Endothelial cell (in vitro differentiated cells): ENCODE measurements at places on chromosomes 6 and 20.

DNA sequence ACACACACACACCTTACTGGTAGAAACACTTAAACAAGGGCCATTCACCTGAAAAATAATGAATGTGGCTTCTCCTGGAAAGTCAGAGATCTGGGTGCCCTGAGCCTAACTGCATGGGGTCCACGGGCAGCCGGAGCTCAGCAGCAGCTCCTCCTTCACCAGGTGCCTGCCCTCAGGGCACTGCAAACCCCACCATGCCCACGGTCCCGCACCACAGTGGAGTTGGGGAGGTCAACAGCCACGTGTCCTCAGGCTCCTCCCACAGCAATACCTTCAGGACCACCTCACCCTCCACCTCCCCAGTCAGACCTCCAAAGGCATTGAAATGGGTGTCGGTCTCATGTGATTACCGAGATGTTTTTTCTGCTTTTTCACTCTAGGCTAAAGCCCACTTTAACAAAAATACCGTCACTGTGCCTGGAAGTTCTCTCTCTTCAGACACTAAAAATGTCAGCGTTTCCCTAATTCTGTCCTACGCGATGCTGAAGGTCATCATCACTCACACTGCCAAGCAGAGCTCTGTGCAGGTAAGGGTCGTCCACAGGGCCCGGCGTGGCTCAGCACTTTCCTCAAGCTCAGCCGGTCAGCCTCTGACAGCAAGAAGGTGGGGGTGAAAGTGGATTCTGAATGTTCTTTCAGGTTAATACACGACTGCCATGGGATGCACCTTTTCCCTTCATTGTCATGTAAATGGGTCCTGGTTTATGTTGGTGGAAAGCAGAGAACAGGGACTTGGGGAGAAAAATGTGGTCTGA is 48.9 kb downstream of the CDK5RAP1 start:
- DNase-seq: no peak

GRCh38 chr6:134245041-134245440 is 72.9 kb downstream of the SGK1 start:
- DNase-seq: no peak

DNA sequence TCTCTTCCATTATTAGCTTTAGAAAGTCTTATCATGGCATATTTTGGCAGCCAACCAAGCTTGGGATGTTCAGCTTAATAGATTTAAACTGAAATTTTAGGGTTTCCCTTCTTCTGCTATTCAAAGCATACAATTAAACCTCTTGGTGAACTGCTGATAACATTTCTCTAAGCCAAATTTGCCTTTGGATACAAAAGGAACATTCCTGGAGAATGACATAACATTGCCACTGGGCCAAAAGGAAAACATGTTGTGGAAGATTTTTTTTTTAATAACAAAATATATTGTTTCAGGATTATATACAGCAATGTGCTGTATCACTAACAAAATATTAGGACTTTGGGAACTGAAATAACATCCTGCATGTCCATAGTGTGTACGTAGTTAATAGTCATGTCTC is 215.1 kb upstream of the TBX18 start:
- DNase-seq: no peak

GRCh38 chr20:12049125-12049524 is 131.4 kb downstream of the BTBD3 start:
- no peak for DNase-seq

DNA sequence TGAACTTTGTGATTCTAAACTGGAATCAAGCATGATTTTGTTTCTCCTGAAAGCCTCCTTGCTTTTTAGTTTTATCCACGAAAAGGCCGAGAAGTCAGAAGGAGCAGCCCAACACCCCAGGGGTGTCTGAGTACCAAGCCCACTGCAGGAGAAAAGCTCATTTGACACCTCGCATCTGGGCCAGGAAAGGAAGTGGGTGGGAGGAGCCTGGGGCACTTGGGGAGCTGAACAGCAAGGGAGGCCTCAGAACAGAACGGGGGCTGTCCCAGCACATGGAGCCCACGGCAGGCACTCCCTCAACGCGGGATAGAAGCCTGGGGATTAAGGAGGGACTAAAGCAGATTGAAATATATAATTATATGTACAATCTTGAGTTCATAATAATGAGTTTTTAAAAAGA is 6.6 kb downstream of the KIF25 start:
- DNase-seq: no peak

- no peak for DNase-seq
Observed at GRCh38 chr6:128062882-128063603, 162.2 kb upstream of the THEMIS start.

DNA sequence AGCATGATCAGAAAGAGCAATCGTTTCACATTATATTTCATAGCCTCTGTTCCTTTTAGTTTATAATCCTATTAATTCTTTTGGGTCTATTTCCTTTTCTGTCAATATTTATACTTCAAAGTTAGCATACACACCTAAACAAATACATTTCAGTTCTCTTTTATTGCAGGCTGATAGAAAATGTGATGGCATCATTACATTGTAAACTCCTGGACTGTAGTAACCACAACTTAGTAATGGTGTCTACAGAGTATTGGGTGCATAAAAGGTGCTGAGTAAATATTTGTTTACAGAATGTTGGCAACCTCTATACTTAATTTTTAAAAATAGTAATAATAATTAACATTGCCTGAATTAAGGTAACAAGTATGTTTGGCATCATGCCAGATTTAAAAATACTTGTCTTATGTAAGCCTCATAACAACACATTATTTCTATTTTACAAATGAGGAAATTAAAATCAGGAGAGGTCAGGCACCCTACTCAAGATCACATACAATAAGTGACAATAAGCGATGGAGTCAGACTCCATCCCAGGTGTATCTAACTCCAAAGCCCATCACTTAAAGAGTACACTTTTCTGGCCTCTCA is 195.0 kb downstream of the UBE3D start:
- no peak for DNase-seq

- no peak for DNase-seq
Observed at GRCh38 chr20:32358632-32358882, 426 bp downstream of the ASXL1 start.

DNA sequence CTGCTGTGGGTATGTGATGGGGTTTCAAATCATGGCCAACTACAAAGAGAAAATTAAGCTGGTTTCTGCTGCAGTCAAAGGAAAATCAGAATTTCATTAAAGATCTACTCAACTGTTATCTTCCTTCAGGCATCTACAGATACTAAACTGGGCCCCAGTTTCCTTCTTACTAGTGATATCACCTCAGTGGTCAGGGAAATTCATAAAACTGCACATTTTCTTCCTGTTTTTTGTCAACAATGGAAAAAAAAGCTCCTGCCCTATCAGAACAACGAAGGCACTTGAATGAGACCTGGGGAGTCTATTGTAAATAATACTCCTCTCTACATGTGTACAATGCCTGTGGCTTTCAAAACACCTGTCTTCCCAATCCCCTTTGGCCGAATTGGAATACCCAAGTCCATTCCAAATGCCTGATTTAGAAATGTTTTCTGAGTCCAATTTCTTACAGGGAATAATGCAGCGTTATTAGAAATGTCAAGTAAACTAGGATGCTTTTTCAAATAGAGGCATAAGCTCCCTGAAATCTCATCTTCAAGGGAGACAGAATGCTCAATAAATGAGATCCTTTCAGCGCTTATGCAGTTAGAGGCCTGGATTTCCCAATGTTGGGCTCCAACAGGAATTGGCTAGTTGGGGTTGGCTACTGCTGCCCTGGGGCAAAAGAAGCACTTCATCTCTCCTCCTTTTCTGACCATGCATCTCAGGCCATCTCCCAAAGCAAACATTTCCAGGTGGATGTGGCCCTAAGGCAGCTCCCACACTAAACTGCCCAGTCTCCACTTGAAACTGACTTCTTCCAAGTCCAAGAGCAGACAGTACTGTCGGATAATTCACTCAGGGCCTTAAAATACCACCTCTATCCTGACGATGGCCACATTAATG is 143.3 kb downstream of the NFATC2 start:
- no peak for DNase-seq

- DNase-seq: no peak
Observed at GRCh38 chr6:4613795-4614194, 162.4 kb upstream of the CDYL start.

GRCh38 chr20:48626938-48627736 is 200.7 kb downstream of the PREX1 start:
- DNase-seq: no peak

DNA sequence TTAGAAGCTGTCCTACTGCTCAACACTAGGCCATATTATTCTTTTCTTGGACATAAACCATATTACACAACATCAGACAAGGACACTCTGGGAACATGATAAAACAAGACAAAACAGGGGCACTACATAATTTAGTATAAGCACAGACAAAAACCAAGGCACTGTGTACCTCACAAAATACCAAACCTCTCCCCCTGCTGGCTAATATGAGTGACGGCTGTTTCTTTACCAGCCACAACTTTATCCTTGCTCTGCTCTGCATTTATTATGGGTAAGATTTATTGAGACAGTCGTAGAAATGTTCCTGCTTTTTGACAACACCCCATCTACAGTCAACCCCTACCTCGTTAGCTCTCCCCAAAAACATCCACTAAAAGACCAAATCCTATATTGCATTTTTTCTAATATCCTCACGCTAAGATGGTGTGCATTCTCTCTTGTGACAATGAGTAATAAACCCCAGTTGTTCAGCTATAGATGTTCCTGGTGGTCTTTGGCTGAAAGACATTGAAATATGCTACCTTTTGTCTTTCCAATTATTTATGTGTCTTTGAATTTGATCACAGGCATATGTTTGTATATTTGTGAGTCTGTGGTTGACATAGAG is 23.8 kb upstream of the POLR1H start:
- no peak for DNase-seq

- no peak for DNase-seq
Observed at GRCh38 chr6:112639391-112639831, 292.3 kb downstream of the RFPL4B start.

- peak; percentile 59 for DNase-seq
Observed at GRCh38 chr20:9392892-9393857, 121.2 kb upstream of the LAMP5 start.

- no peak for DNase-seq
Observed at GRCh38 chr20:46955601-46956556, 61.2 kb downstream of the EYA2 start.

- no peak for DNase-seq
Observed at GRCh38 chr6:17305219-17306001, 24.2 kb downstream of the RBM24 start.

GRCh38 chr6:39118921-39119320 is 3.9 kb upstream of the SAYSD1 start:
- no peak for DNase-seq

- no peak for DNase-seq
Observed at GRCh38 chr6:12353731-12354130, 63.6 kb downstream of the EDN1 start.

- DNase-seq: no peak
Observed at GRCh38 chr20:32050851-32051556, 1.0 kb upstream of the HCK start.

DNA sequence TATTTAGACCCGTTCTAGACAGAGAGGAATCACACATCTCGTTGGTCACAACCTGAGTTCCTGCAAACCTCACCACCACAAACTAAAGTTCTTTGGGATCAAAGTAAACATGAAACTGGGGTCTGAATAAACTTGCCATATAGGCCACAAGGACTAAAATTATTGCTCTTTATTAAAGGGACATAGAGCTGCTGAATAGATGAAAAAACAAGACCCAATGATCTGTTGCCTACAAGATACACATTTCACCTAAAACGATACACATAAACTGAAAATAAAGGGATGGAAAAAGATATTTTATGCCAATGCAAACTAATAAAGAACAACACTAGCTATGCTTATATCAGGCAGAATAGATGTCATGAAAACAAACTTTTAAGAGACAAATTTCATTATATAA is 623.0 kb downstream of the TBC1D32 start:
- no peak for DNase-seq

DNA sequence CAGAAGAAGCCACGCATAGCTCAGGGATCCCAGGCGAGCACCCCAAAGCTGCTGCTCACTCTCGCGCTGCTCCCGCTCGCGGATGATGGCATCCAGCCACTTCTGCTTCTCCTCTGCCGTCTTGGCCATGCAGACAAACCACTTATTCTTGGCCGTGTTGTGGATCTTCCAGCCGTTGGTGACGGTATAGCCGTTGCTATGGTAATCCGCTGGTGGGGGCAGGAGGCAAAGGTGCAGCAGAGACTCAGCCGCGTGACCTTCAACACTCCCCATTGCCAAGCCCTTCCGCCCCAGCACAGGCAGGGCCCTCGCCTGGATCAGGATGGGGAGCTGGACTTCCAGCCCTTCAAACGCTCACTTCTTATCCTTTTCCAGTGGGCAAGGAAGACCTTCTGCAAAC is 136.9 kb downstream of the PREX1 start:
- no peak for DNase-seq

GRCh38 chr6:24127316-24127715 is 1.3 kb downstream of the NRSN1 start:
- no peak for DNase-seq
